ENCODE measurements at places on chromosomes 2 and 18. TPM values are rescaled to one million over a fixed set of nuclear protein-coding genes. Genes with fewer than 3 reads are reported as not detected.
A peak's percentile ranks its signal among the peaks of the same experiment; 100 is the strongest.

- no peak for DNase-seq
Measured at GRCh38 chr2:238596571-238597551, 170.1 kb downstream of the ASB1 start.

- no peak for DNase-seq
Measured at GRCh38 chr18:75341267-75341666, 86.2 kb downstream of the SMIM21 start.

- peak; percentile 39 for DNase-seq
Measured at GRCh38 chr2:62292190-62292589, 96.3 kb downstream of the B3GNT2 start.

DNA sequence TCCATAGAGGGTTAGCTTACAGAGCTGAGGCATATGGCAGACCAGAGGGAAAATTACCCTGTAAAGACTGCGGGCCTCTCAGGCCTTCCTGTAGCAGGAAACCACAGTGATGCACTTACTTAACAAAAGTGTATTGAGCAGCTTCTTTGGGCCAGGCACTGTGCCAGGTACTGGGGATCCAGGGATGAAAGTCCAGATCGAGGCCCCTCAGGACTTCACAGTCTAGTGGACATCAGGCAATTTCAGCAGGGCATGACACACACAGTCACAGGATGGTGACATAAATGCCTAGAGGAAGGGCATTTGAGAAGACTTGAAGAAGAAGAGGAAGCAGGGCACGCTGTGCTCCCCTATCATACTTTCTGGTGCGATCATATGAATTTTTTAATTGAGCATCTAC is 71.7 kb downstream of the MARCO start:
- DNase-seq: no peak

GRCh38 chr2:120476141-120476540 is 130.2 kb downstream of the INHBB start:
- DNase-seq: no peak

- DNase-seq: no peak
Measured at GRCh38 chr2:235373171-235373570, 120.7 kb upstream of the AGAP1 start.

- DNase-seq: no peak
Measured at GRCh38 chr18:60259052-60259681, 113.4 kb downstream of the MC4R start.

DNA sequence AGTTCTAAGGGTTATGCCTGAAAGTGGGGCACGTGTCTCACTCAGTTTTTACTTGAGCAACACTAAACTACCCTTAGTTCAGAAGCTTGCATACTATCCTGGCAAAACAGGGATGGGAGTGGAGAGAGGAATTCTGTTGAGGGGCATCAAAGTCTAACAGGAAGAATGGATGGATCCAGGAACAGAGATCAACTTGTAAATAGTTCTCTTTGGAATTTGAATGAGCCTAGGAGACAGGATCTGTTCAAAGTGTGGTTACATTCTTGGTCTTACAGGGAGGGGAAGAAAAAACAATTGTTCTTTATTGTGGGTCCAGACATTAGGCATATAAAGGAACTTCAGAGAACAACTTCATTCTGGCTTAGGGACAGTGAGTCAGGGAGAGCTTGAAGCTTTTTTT is 560.2 kb downstream of the CNTNAP5 start:
- DNase-seq: no peak

- peak; percentile 55 for DNase-seq
Measured at GRCh38 chr18:68660354-68661183, 54.3 kb downstream of the TMX3 start.

DNA sequence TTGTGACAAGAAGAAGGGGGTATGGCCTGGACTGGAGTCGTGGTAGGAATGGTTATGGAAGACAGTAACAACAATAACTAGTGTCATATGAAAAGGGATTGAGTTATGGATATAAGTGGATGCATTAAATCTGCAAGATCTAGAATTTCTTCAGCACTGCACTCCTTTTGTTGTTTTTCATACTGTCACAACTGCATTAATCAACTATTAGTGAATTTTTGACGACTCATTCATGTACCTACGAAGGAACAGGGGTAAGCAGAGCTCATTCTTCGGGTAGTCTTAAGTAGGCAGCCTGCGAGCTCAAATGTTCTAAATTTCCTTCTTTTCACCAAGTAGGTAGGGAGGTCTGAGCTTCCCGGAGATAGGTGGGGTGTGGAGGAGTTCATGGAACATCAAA is 109.7 kb upstream of the UPP2 start:
- DNase-seq: no peak

- DNase-seq: no peak
Measured at GRCh38 chr2:46087492-46087891, 209.7 kb upstream of the EPAS1 start.

DNA sequence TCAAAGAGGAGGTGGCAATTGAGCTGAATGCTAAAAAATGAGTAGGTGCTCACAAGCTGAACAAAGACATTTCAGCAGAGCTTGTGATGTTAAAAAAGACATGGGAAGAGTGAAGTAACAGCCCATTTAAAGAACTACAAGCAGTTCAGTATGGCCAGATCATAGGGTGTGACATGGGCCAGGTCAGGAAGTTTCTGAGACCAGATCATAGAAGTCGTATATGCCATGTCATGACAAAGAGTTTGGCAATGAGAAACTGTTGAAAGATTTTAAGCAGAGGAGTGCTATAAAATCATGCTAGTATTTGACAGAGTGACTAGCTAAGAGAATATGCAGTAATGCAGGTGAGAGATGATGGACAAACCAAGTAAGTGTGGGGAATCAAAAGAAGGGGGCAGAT is 7.3 kb upstream of the PELI1 start:
- DNase-seq: no peak

- DNase-seq: no peak
Measured at GRCh38 chr18:27278131-27278530, 93.0 kb upstream of the CHST9 start.

DNA sequence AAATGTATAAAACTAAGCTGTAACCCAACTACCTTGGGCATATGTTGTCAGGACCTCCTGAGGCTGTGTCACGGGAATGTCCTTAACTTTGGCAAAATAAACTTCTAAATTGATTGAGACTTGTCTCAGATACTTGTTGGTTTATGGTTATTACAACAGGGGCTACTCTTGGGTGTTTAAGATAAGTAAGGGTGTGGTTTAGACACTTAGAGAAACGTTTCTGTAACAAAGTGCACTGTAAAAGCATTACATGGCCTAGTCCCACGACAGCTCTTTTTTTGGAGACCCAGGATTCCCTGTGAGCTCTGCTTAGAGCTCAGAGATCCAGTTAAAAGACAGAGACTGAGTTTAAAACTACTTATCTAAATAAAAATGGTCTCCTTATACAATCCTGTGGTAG is 32.3 kb upstream of the LIPG start:
- DNase-seq: no peak

GRCh38 chr2:150442484-150442883 is 45.0 kb downstream of the RND3 start:
- DNase-seq: no peak

- no peak for DNase-seq
Measured at GRCh38 chr2:3130889-3131635, 246.6 kb downstream of the EIPR1 start.

DNA sequence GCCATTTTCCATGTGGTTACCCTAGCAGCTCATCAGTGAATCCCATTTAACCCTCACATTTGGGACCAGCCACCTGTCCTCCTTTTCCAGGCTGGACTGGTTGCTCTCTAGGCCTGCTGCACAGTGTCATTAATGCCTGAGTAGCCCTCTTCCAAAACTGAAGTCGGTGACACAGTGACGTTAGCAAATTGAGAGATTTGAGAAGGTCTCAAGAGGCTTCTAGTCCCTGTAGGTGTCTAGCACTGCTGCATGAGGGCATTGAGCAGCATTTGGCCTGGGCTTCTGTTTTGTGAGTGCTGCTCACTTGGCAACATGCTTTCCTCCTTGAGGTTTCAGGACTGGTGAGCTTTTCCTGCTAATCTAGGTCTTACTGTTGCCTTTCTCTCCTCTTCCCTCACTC is 36.7 kb downstream of the PKP4 start:
- peak; percentile 35 for DNase-seq

- no peak for DNase-seq
Measured at GRCh38 chr2:105771836-105772235, 27.1 kb downstream of the NCK2 start.

DNA sequence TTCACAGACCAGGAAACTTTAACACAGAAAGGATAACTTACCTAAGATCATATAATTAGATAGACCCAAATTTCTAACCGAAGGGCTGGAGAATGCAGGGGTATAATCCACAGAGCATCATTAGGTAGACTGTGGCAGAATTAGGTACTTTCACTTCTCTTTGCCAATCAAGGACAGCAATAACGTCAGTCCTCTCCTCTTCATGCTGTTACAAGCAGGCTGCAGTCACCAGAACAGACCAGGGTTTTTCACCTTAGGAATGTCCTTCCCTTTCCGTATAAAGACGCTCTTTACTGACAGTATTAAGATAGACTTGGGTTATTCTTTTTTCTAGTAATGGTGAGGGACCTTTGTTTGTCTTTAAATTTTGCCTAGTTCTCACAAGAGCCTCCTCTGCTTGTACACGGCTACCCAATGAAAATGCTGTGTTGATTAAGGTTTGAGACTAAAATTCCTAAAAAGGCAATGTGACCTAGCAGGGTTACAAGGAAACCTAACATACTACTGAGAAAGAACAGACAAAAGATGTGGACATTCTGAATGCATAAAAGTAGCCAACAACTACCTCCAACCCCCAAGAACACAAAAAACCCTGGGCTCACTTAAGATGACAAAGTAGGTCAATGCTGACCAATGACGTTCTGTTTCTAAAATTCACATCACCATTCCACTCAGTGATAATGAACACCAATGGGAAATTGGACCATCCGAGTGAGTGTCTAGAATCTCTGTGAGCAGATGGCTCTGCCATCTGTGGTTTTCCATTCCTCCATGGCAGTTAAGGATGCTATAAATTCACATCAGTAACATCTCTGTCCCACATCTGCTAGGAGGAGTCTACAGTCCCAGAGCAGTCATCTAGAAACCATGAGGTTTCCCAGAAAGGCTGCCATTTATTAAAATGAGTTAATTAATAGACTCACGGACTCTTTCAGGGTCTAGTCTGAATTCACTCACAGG is 2.1 kb downstream of the PDIA6 start:
- peak; percentile 55 for DNase-seq

DNA sequence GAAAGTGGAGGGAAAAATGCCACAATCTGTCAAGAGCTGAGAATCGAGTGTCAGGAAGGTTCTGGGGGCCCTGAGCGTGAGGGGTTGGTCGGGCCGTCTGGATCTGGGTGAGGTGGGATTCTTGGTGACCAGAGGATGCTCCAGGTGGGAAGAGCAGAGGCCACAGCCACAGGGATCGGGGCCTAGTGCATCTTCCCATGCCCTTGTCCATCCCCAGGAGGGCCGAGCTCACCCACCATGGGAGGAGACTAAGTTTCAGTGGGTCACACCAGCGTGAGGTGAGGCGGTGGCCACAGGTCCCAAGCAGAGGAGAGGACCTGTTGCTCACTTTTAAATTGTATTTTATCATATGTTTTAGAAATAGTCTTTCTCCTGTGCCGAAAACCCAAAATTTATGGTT is 70.0 kb downstream of the TMEM18 start:
- DNase-seq: no peak

DNA sequence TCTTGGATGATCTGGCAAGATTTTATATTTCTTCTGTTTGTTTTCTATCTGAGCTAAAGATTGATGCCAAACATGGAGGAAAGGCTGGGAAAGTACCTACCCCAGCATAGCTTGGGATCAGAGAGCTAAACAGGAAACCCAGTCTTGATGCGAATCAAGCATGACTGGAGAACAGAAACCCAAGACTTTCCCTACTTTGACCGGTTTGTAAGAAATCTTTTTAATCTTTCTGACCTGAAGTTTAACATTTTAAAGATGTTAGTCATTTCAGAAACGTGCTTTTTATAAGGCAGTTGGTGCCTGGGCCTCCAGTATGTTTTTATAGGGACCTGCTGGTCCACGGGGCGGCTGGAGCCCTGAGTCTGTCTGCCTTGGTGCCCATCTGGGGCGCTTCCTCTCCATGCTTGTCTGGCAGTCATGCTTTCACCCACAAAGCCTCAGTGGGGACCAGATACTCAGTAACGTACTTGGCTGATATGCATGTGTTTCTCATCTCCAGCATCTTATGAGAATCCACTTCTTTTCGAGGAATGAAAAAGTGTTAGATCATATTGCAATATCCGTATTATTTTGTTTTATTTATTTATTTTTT is 266.5 kb downstream of the PTGR3 start:
- no peak for DNase-seq

- DNase-seq: no peak
Measured at GRCh38 chr2:12604341-12604740, 112.4 kb upstream of the TRIB2 start.

DNA sequence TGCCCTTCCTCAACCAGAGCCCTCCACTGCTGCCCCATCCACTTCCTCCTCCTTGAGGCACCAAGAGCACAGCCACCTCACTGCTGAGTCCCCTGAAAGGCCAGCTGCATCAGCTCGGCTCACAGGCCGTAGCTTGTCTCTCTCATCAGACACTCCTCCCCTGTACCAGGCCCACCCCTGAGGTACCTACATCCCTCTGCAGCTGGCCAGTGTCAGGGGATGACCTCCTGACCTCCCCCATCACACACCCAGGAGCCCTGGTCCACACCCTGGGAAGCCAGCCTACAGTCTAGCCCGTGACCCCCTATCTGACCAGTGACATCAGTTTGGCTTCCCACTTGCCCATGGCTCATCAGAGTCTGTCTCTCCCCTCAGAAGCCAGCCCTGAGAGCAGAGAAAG is 205.6 kb downstream of the TNS1 start:
- DNase-seq: no peak

DNA sequence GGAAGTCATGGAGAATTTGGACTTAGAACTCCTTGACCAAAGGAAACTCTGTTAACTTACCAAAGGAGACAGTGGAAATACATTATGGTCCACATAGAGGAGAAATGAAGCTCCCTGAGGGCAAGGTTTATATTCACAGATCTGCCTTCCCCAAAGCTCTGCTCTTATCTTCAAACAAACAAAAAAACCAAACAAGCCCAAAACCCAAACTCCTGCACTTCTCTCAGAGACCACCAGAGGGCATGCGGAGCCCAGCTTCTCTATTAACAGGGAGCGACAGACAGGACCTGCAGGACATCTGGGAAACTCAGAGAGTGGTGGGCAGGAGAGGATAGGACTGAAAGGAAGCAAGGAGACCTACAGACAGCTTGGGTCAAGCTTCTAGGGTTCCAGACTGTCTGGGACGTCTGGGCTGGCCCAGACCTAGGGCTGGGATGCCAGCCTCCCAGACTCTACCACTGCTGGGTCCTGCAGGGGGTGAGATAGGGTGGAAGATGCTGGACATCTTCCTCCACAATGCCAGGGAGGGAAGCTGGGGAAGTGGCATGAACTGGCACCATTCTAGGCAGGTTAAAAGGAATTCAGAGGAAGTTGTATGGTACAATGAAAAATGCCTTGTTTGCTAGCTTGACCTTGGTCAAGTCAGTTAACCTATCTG is 4.0 kb upstream of the WNT10A start:
- peak; percentile 71 for DNase-seq

- DNase-seq: no peak
Measured at GRCh38 chr2:18959952-18960717, 370.8 kb upstream of the NT5C1B start.

GRCh38 chr2:143390171-143390570 is 261.0 kb downstream of the ARHGAP15 start:
- DNase-seq: peak; percentile 64

LRRC30 gene
- total RNA-seq: not detected

ANKRD36 gene
- total RNA-seq: 274 TPM

GALNT3 gene
- 2.5 TPM for total RNA-seq

RAX gene
- 2.0 TPM for total RNA-seq

SPR gene
- 0.82 TPM for total RNA-seq

NDC80 gene
- 20.3 TPM for total RNA-seq

TMEM17 gene
- total RNA-seq: 2.6 TPM

FBXO48 gene
- 1.5 TPM for total RNA-seq

TUBA3D gene
- not detected for total RNA-seq

CNTNAP5 gene
- total RNA-seq: 49.7 TPM

DTNA gene
- total RNA-seq: 86.1 TPM

SCYGR3 gene
- total RNA-seq: not detected

ITPRIPL1 gene
- total RNA-seq: 4.9 TPM
